ENCODE measurements at places on chromosomes 6 and 20. TPM values are rescaled to one million over a fixed set of nuclear protein-coding genes. Genes with fewer than 3 reads are reported as not detected.

GRCh38 chr6:136213853-136214252, 36.3 kb downstream of the MTFR2 start:
- DNase-seq: no peak

DNA sequence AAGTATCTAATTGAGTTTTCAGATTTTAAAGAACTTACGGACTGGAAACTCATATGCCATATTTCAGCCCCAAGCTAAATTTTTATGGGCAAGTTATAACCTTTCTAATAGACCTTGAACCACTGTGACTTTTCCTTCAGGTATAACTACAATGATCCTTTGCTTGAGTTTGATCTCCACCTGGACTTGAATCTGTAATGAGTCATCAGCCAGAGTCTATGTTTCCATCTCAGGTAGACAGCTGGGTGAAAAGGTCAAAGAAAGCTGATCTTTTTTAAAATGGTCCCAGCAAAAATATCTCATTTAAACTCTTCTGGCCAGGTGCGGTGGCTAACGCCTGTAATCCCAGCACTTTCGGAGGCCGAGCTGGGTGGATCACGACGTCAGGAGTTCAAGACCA, 88.4 kb upstream of the SGK1 start:
- DNase-seq: no peak

GRCh38 chr6:33118525-33119123, 42.8 kb downstream of the HLA-DPB1 start:
- DNase-seq: peak; percentile 72

GRCh38 chr6:119799596-119800509, 450.3 kb upstream of the MAN1A1 start:
- no peak for DNase-seq

DNA sequence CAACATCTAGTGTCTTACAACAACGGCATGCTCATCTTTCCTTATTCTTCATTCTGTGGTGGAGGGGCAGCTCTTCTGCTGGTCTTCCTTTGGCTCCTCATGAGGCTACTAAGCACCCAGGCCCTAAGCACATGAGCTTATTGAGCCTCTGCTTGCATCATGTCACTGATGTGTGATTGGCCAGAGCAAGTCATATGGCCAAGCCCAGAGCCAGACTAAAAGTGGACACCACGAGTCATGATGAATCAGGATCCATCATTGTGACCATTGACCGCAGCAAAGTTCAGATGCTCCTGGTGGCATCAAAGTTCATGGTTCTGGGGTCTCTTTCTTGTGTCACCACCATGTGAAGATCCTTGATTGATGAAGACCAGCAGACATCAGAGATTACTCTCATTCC, 192.0 kb upstream of the FOXA2 start:
- no peak for DNase-seq

GRCh38 chr6:154887051-154887450, 108.1 kb upstream of the TIAM2 start:
- DNase-seq: no peak

DNA sequence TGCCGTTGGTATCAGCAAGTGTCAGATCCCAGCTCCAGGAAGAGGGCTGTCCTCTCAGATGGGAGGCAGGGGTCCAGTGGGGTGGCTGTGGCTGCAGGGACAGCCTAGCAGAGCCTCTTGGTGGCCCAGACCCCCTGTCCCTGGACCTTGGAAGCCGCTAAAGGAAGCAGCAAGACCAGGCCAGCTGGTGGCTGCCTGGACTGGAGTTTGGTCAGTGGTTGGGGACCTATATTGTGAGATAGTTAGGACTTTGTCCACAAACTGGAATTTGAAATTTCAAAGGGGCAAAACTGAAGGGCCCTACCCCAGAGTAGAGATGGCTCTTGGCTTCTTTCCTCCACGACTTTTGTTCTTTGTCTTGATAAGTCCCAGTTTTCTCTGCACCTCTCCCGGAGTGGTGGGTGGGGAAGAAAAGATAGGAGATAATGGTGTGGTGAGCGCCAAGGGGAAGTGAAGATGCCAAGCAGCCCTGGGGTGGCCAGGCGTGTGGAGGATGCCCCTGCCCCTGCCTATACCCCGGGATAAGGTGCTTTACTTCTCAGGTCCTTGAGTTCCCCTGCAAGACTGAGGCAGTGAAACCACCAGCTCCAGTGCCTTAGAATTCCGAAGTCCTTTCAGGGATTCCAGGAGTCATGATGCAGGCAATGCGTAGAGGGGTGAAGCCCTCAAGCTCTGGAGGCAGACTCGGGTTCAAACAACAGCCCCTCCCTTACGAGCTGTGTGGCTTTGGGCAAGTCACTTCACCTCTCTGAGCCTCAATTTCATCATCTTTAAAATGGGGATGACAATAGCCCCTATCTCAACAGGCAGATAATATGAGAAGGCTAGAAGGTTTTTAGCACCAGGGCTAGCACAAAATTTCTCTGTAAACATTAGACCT, 40.2 kb downstream of the HNF4A start:
- DNase-seq: no peak

DNA sequence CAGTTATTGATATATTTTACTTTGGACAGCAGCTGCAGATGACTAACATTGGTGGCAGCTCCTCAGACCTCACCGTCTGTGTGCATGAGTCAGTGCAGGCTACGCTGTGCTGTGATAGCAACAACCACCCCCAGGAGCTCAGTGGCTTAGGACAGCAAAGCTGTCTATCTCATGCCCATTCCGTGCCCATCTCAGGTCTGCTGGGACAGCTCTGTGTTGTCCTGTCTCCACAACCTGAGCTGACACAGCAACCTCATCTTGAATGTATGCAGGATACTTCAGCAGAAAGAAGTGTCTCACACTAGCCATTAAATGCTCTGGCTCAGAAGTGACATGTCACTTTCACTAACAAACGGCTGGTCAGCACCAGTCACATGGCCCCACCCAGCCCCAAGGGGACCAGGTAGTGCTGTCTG, 47.7 kb downstream of the BANF2 start:
- DNase-seq: peak; percentile 88

GRCh38 chr20:24157213-24157612, 168.6 kb upstream of the GGTLC1 start:
- no peak for DNase-seq

DNA sequence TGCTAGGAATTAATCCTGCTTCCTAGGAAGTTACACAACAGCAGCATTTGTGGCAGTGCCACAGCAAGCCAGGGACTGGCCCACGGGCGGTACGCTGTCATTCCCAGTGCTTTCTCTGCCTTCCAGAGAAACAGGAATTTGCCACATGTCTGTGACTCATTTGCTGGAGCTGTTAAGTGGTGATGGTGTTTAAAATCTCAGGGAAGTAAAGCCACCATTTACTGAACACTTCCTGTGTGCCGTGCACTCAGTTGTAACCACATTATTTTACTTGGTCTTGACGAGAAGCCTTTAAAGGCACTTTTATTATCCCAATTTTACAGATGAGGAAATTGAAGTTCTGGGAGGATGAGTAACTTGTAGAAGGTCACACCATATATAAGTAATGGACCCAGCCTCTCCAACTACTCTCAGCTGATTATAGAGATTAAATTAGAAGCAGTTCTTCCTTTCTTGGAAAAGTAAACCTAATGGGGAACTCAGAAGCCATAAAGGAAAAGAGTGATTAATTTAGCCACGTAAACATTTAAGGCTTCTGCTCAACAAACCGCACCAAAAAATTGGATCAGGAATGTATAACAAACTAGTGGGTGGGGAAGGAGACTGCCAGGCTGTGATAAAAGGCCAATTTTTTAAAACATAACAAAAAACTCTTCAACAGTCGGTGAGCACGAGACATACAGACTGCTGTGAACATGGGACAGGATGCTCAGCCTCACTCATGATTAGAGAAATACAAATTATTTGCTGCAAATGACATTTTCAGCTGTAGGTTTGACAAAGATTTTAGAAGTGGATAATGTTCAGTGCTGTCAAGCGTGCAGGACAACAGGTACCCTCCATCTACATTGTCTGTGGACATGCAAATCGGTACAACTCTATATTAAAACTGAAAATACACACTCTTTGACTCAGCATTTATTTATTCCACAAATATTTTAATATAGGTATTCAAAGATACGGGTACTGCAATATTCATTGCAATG, 311.2 kb downstream of the NRN1 start:
- peak; percentile 59 for DNase-seq

- DNase-seq: no peak
Observed at GRCh38 chr6:32943864-32944649, 3.2 kb upstream of the HLA-DMB start.

GRCh38 chr20:62822788-62823651, 6.2 kb downstream of the COL9A3 start:
- DNase-seq: peak; percentile 57

The KCNG1 gene
- total RNA-seq: 0.70 TPM

The TMEM30A gene
- 305 TPM for total RNA-seq

Measured in dermis blood vessel endothelial cell (primary cell).